ENCODE measurements at places on chromosomes 7 and 10.

- DNase-seq: no peak
These were observed 165.5 kb downstream of the CPED1 start for GRCh38 chr7:121153995-121154394.

DNA sequence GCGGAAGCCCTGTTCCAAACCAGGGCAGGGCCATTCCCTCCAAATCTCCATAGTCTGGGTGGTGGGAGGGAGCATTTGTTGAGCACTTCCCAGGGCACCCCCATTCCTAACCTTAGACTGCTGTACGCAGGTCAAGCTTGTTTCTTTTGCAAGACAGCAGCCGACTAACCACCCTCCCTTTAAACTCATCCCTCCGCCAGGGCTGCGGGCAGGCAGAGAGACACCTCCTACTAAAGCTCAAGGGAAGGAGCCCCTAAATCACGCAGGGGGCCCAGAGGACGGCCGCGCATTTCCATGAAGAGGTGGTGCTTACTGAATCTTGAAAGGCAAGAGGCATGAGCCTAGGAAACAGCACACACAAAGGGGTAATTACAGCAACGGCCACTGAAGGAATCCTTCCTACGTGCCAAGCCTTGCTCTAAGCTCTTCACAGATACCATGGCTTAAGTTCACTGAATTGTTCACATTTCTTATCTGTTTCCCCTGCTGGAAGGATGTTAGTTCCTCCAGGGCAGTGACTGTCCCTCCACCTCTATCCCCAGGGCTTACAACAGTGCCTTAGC, 90.0 kb downstream of the PROSER2 start:
- DNase-seq: no peak

- DNase-seq: no peak
These were observed 106.1 kb downstream of the CLEC2L start for GRCh38 chr7:139629392-139630082.

GRCh38 chr10:32210306-32211045, 136.5 kb downstream of the EPC1 start:
- DNase-seq: no peak

- DNase-seq: no peak
These were observed 29.6 kb downstream of the CAV1 start for GRCh38 chr7:116554436-116554835.

GRCh38 chr7:2984091-2984490, 59.6 kb downstream of the CARD11 start:
- DNase-seq: no peak

DNA sequence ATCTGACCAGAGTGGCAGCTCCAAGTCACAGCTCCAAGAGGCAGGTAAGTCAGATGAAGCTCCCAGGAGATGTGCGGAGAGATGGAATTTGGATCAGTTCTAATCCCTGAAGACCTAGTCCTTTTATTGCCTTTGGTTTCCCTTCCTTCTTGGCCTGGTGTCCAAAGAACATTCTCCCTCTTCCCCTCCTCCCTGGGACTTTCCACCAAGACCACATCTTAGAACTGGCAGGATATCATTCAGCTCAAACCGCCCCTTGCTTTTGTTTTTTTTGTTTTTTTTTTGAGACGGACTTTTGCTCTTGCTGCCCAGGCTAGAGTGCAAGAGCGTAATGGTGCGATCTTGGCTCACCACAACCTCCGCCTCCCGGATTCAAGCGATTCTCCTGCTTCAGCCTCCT, 190.8 kb downstream of the GFRA1 start:
- no peak for DNase-seq

DNA sequence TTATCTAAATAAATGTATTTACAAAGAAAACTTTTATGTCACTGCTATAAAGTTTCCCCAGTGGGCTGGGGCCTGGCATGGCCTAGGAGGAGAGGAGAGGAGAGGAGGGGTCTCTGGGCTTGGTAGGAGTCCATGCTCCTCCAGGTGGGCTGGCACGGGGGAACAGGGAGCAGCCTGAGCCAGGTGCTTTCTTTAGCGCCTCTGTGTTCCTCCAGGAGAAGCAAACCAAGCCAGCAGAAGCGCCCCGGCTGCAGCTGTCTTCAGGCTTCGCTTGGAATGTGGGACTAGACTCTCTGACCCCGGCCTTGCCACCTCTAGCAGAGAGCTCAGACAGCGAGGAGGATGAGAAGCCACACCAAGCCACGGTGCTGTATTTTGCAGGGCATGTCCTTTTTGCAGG, 10.6 kb downstream of the CALHM2 start:
- no peak for DNase-seq

GRCh38 chr7:124843336-124843735, 77.7 kb upstream of the GPR37 start:
- no peak for DNase-seq

DNA sequence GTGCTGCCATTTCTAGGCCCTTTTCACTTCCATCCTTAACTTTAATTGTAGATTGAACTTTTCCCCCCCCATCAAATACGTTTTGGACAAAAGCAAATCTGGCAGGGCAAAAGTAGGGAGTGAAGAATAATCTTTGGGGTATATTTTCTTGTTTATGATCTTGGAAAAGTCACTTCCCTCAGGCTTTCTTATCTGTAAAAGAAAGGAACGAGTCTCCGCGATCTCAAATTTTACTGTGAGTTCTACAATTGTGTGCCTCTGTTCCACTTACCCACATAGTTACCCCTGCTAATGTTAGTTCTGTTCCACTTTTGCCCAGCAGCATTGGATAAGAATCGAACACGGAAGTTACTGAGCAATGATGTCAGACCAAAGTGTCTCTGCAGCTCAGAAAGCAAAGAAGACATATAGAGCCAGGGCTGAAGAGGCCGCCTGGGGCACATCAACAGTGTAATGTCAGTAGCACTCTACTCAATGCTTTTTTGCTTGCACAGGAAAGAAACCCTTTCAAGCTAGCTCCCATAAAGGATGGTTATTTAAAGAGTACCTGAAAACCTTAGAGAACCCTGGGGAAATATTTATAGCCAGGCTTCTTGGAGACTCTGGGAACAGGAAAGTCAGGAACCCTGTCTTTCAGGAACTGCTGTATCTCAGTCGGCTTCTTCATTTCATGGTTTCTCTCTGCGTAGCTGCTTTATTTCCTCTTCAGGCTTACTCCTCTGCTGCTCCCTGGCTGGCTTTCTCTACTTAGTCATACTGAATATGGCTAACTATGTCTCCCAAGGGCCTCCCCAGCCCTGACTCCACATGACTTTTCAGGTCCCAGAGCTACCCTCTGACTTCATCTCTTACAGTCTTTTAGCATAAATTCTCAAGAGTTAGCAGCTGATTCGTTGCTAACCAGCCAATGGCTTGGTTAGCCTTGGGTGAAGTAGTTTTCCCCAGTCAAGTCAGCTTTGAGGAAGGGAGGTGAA, 123.7 kb upstream of the FAM3C start:
- no peak for DNase-seq

- no peak for DNase-seq
These were observed 58.4 kb downstream of the AGK start for GRCh38 chr7:141609576-141609975.

DNA sequence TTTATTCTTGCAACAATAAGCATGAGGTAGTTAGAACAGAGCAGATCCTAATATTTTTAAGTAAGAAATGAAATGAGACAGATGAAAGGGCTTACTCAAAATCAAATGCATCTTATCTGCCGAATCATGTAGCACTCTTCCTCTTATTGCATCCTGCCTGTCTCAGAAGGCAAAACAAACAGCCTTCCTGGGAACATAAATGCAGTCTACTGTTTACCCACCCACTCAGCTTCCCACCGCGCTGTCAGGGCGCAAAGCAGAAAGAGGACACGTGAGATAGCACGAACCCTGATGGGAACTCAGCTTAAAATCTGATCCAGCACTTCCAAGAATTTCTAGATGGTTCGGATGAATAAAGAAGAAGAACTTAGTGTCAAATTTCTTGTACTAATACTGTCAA, 114.4 kb upstream of the CDK1 start:
- no peak for DNase-seq

GRCh38 chr7:3134745-3135144, 91.1 kb upstream of the CARD11 start:
- DNase-seq: no peak

DNA sequence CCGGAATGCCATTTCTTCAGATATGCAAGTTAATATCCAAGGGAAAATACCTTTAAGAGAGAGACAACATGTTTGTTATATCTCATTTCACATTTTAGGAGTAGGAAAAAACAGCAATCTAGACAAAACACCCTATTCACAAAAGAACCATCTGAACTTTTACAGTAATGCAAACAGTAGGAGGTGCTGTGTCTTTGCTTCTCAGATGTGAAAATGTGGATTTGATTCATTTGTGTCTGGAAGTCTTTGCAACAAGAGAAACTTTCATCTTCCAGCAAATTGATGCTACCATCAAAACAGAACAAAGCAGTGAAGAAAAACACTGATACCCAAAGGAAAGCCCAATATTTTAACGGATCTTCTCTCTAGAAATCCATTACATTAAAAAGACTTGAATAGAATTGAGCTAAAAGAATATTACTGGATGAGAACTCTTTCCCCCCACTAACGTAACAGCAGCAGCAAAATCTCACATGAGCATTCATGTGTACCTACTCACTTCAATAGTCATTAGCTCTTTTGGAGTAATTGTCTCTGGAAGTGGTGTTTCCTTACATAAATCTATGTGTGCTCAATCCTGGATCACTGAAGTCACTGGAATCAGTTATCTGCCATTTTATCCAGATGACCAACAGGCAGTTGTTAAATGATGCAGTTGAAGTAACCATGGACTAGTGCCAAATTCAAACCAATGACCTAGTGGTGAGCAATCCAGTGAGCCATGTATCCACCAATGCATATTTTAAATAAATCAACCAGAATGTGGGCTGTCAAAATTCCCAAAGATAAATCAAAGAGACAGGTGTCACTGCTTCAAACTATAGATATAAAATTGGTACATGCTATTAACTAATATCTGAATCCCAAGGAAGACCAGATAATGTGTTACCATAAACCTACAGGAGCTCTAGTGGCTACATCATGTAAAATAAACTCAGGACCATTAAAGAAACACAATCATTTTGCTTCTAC, 1.8 kb downstream of the SEMA3C start:
- DNase-seq: no peak

- no peak for DNase-seq
These were observed 3.8 kb upstream of the NRCAM start for GRCh38 chr7:108459922-108460551.

GRCh38 chr10:51422311-51423120, 276.9 kb downstream of the CSTF2T start:
- peak; percentile 49 for DNase-seq

- DNase-seq: no peak
These were observed 71.8 kb upstream of the RPA3 start for GRCh38 chr7:7790041-7790741.

Data from hematopoietic multipotent progenitor cell treated with erythropoietin and hydrocortisone succinate and interleukin-3 and kit ligand, for 15 days (in vitro differentiated cells).